ENCODE measurements at places on chromosomes 1 and 21. TPM values are rescaled to one million over a fixed set of nuclear protein-coding genes. Genes with fewer than 3 reads are reported as not detected.

The AMIGO1 gene
- 0.81 TPM for total RNA-seq

The DCST1 gene
- total RNA-seq: not detected

The HSF2BP gene
- total RNA-seq: 1.2 TPM

The LCE2B gene
- not detected for total RNA-seq

The CFHR2 gene
- not detected for total RNA-seq

The HEYL gene
- 0.53 TPM for total RNA-seq

The ICOSLG gene
- total RNA-seq: 0.13 TPM

The KCNN3 gene
- 0.13 TPM for total RNA-seq

The INSRR gene
- under 0.01 TPM for total RNA-seq

The SELENBP1 gene
- 125 TPM for total RNA-seq

The USH2A gene
- under 0.01 TPM for total RNA-seq

The ASCL5 gene
- total RNA-seq: not detected

The UBE2U gene
- not detected for total RNA-seq

The MYOC gene
- 0.13 TPM for total RNA-seq

The SPSB1 gene
- 18.2 TPM for total RNA-seq

The CFAP74 gene
- not detected for total RNA-seq

The SLC1A7 gene
- 0.13 TPM for total RNA-seq

The MTR gene
- 34.7 TPM for total RNA-seq

The FAM151A gene
- not detected for total RNA-seq

The OLFML3 gene
- 50.0 TPM for total RNA-seq

The CD48 gene
- not detected for total RNA-seq

The TRPM2 gene
- not detected for total RNA-seq

The ETV3L gene
- not detected for total RNA-seq

The KRTAP12-2 gene
- total RNA-seq: not detected

The CFHR4 gene
- not detected for total RNA-seq

The CACNA1S gene
- total RNA-seq: not detected

The LRRC3 gene
- 0.25 TPM for total RNA-seq

The CASQ2 gene
- not detected for total RNA-seq

The PLEKHM2 gene
- total RNA-seq: 62.9 TPM

The TRIM67 gene
- under 0.01 TPM for total RNA-seq

The UBL4B gene
- total RNA-seq: not detected

The ACTL8 gene
- not detected for total RNA-seq

The C1orf87 gene
- not detected for total RNA-seq

The DENND2D gene
- 0.40 TPM for total RNA-seq

The NT5C1A gene
- total RNA-seq: not detected

The EPRS1 gene
- 187 TPM for total RNA-seq

The GPA33 gene
- not detected for total RNA-seq

The TNNI3K gene
- 1.7 TPM for total RNA-seq

The SLFNL1 gene
- 0.26 TPM for total RNA-seq

All from aortic smooth muscle cell (primary cell).